Activated T-cell treated with anti-CD3 and anti-CD28 coated beads, Interleukin-2, amount 50 U/mL, for 1 hour (primary cell): ENCODE measurements at places on chromosomes 1 and 21.

DNA sequence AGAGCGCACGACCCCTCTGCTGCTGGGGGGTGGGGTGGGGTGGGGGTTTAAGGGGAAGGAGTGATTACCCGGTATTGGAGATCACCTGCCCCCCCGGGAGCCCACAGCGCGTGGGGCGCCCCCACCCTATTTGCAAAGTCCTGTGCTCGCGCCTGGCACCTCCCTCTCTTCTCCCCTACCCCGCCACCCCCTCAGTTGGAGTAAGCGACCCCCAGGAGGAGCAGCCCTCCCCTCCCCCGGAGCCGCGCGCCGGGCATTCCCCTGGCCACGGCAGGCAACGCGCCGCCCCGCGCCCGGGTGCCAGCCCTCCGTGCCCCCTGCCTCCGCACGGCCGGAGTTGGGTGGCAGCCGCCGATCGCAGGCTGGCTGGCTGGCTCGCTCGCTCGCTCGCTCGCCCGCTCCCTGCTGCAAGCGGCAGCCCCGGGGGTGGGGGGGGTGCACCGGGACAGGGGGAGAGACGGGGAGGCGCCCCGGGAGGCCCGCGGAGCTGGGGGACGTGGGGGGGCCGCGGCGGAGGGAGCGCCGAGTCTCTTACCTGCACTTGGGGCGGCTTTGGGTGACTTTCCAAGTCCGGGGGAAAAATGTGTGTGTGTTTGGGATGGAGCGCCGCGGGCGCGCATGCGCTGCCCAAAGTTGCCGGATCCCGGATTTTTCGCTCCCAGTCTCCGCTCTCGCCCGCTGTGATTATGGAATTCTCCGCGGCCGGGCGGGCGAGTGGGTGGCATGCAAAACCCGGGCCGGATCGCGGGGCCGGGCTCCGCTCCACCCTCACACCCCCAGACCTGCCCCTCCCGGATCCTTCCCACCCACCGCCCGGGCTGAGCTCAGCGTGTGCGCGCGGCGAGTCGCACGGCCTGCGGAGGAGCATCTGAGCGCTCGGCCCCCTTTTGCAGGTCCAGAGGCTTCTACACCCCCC, at the start of gene CASZ1:
Gene CASZ1, minus strand, starts transcription at position 618 of the 916 bp plus-strand sequence. CDS start 102,757 bp downstream, outside the sequence.
- DNase-seq: no peak

DNA sequence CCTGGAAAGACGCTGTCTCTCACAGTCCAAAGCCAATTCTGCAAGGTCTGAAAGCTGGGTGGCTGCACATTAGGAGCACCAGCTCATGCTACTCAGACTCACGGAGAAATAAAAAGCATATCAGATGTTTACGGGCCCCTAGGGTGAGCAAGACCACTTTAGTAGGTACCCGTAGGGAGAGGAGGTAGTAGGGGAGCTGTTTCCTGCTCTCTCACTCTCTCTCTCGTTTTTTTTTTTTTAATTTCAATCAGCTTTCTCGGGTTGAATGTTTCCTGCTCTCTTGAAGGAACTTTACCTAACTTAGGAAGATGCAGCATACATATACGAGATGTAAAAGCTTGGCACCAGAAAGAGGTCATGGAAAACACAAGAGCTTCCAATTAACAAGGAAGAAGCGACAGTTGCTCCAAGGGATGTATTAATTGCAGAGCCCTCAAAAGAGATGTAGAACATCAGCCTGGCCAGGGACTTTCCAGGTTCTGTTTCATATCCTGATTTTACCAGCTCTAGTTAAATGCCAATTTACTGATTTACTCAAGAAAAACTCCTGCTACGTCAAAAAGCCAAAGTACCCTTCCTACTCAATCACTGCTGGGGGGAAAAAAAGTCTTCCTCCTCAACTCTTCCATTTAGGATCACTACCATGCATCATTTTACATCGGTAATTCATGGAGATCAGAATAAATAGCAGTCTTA, 3.1 kb downstream of the LORICRIN start:
- DNase-seq: no peak

DNA sequence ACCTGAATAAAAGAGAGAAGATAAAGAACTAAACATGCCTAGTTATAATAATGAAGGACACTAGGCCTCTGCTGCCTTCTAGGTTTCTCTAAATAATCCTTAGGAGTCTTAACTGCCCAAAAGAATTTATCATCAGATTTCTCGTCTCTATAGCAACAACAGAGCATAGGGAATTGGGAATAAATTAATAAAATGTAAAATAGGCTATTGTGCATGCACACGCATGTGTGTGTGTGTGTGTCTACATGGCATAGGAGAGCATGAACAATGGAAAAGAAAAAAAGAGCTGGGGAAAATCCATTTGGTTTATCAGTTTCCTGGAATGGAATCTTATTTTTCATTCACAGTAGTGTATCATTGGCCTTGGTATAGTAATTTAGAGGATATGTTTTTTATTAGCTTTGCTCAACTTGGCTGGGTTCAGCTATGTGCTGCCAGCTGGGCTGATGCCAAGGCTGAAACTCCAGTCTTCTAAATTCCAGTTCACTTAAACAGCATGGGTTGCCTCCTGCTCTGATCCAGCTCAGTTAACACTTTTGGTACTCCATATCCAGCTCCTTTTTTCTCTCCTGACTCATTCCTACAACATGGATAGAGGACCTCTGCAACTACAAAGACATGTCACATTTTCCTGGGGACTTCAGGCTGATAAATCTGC, 80.6 kb upstream of the SLFNL1 start:
- DNase-seq: no peak

GRCh38 chr1:34619256-34619655, 135.6 kb upstream of the GJB5 start:
- DNase-seq: no peak

- no peak for DNase-seq
Observed at GRCh38 chr1:8604041-8604945, 213.1 kb downstream of the RERE start.

GRCh38 chr1:32984455-32985171, 20.0 kb upstream of the RNF19B start:
- peak; percentile 28 for DNase-seq

DNA sequence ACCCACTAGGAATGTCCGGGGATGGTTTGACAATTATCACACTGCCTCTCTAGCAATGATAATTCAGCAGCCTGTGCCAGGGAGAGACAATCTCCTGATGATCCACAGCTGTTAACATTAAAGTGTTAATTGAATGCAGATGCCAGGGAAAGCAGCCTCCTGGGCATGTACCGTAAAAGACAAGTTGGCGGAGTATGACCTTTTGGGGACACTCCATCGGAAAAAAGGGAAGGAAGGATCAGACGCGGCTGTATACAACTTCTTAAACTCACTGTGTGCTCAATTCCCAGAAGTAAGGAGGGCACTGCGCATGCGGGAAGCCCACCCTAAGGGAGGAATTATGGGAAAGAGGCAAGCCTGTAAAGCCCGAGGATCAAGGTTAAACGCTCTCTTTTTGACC, 62.6 kb downstream of the MAP3K7CL start:
- DNase-seq: no peak

DNA sequence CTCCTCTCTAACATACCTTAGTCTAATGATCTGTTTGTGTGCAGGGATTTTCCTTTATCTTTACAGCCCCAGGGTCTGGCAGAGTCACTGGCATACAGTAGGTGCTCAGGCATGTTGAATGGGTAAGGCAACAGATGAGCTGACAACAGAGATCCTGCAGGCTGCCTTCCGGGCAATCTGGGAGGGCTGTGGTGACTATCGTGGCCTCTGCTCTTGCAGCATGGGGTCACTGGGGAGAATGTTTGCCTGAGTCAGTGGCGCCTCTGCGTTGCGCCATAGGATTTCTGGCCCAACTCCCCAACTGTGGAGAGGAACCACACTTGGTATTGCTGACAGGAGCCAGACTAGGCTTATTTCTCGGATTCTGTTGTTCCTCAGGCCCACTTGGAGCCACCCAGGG, 93.8 kb downstream of the LAMC2 start:
- DNase-seq: no peak

DNA sequence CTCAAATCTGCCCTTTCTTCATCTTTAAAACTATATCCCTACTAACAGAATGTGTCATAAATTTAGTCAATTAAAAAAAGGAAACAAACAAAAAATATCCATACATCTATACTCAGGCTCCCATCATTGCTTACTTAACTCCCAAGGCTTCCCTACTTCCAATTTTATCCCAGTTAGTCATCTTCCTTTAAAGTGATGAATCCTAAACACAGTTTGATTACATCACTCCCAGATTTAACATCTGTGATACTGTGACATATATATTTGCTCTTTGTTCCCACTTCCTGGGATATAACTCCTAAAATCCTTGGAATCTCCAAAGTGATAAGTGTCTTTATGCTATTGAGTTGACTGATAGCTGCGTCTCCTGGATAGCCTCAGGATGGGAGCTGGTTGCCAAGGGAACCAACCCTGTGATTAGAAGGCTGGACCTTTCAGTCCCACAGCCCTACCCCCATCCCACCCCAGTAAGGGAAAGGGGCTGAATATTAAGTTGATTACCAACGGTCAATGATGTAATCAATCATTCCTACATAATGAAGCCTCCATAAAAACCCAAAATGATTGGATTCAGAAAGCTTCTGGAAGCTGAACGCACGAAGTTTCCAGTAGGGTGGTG, 21.6 kb downstream of the GLMN start:
- DNase-seq: no peak

GRCh38 chr1:32715901-32716311, 13.3 kb upstream of the SYNC start:
- DNase-seq: no peak

- no peak for DNase-seq
Observed at GRCh38 chr1:168086438-168086837, 50.3 kb downstream of the GPR161 start.

GRCh38 chr1:210597555-210598134, 268.9 kb downstream of the HHAT start:
- no peak for DNase-seq

DNA sequence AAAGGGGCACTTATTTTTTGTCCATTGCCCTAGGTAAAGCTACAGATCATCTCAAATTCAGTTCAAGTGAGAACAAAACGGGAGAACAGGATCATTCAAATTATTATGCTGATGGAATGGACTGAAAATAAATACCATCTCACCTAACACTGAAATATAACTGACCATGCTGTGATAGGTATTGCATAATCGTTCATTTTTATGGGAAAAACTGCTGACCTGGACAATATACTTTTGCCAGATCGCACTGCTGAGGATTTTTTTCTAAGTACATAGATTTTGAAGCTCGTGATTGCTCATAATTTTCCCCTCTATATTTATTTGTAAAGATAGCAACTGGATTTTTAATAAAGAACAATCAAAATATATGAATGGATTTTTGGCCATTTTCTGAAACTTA, 636.6 kb upstream of the NEGR1 start:
- no peak for DNase-seq

DNA sequence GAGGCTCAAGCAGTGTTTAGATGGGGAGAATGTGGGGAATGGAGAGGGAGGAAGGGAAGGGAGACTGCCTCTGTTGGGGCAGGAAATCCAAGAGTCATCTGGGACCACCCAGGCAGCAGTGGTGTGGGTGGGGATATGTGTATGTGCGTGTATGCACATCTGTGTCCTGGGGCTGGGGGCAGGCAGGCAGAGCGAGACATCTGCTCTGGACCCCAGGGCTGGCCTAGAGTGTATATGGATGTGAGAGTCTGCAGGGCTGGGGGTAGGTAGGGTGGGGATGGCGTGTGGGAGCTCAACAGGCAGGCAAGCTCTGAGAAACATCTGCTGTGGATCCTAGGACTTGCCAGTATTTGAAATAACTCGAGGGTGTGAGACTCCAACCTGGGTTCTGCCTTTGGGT, 3.5 kb downstream of the PTCH2 start:
- no peak for DNase-seq

- DNase-seq: no peak
Observed at GRCh38 chr1:67577646-67578045, 107.4 kb upstream of the GADD45A start.

DNA sequence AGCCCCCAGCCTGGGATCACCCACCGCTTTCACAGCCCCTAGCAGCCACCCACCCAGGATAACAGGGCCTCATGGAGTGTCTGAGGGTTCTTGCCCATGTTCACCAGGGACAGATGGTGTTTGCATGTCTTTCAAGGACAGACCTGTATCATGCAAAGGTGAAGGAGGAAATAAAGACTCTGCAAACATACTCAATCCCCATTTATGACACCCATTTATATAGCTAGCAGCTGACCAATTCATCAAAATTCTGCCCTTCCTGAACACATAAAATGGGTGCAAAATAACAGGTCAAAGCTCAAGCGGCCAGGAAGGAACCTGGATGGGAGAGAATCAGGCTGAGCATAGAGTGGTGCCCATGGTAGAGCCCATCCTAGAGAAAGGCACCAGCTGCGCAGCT, 32.8 kb upstream of the LYPD8 start:
- no peak for DNase-seq

DNA sequence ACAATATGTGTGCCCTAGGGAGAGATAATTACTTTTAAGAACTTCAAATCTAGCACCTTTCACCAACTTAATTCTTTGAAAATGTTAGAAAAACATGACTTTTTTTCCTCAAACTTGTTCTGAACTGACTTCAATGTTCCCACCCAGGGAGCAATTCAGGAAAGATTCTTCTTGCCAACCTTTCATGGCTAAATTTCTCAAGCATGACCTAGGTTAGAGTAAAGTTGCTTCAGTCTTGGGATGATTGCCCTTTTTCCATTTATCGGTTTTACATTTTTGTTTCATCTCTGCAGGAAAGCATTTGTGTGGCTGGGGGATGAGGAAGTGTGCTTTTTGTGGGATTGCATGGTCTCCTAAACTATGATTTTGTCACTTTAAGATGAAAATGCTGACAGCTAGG, 647.7 kb downstream of the LTN1 start:
- DNase-seq: no peak

- no peak for DNase-seq
Observed at GRCh38 chr1:205261946-205262691, 34.4 kb downstream of the TMCC2 start.

DNA sequence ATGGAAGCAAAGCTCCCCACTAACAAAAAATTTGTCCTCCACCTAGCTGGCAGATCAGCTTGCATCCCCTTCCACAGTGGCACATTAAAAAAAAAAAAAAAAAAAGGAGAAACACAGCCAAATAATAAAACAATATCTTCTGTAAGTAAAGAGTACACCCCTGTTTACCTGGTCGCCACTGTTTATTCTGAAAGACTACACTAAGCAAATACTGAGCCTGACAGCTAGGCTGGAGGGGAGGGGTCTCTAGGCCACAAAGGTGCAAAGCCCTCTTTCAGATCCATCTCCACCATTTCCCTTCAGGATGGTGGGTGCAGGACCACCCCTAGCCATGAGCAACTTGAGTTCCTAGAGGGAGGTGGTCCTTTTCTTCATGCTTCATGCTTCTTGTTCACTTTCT, 22.8 kb upstream of the SLC45A3 start:
- no peak for DNase-seq
